ENCODE measurements at places on chromosomes 7 and 10.

GRCh38 chr10:12502526-12503274 is 153.4 kb downstream of the CAMK1D start:
- DNase-seq: no peak

DNA sequence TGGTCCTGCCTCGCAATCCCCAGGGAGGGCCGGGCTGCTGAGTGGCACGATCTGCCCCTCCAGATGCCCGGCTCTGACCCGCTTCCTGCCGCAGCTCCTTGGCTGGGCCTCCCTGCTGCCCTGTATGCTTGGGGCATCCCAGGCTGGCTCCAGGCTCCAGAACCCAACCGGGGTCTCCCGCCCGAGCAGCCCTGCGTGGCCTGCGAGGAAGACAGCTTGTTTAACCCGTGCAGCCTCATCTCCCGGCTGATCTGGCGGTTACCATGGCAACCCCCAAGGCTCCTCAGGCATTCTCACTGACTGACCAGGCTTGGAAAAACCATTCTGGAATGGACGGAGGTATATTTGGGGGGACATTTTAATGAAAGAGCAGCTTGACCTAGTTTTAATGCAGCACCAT is 232.4 kb upstream of the MYO3A start:
- DNase-seq: no peak

- no peak for DNase-seq
These were observed 170.1 kb downstream of the ST7 start for GRCh38 chr7:117123311-117123926.

- no peak for DNase-seq
These were observed 24.3 kb downstream of the GRK5 start for GRCh38 chr10:119231654-119232053.

DNA sequence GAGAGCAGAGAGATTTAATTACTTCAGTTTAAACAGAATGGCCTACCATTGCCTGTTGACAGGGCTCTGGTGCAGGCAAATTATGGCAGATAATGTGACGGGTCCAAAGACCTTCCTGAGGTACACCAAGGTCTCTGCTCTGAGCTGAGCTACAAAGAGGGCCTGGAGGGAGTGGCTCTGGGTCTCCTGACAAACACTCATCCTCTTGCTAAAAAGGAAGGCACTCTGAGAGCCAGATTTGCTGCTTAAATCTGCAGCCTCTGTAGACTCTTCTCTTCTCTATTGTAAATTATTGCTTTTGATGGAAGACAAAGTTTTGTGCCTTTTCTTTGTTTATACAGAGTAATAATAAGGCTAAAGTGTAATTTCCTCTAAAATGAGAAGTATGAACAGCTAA is 529.5 kb upstream of the FZD8 start:
- no peak for DNase-seq

DNA sequence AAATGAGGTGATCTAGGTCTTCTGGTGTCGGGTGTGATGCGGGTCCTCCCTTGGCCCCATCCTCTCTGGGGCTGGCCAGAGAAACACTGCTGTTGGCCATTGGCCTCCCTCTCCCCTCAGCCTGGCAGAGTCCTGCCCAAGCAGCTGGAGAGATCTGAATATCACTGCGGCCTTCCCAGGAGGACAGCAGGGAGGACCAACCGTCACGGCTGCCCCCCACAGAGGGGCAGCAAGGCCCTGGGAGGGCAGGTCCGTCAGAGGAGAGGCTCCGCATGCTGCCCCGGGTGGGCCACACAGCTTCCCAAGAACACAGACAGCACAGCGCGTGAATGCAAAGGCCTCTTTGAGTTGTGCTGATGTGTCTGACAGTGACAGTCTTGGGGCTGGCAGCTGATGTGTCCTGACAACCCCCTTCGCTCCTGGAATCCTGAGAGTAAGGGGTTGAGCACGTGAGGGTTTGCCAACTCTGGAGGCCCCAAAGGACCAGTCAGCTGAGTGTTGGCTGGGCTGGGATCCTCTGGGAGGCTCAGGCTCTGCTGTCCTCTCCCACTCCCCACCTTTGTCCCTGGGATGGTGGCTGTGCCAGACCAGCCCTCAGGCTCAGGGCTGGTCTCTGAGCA is 132.5 kb upstream of the UNC5B start:
- no peak for DNase-seq

- no peak for DNase-seq
These were observed 69.7 kb upstream of the SYPL1 start for GRCh38 chr7:106181658-106182265.

DNA sequence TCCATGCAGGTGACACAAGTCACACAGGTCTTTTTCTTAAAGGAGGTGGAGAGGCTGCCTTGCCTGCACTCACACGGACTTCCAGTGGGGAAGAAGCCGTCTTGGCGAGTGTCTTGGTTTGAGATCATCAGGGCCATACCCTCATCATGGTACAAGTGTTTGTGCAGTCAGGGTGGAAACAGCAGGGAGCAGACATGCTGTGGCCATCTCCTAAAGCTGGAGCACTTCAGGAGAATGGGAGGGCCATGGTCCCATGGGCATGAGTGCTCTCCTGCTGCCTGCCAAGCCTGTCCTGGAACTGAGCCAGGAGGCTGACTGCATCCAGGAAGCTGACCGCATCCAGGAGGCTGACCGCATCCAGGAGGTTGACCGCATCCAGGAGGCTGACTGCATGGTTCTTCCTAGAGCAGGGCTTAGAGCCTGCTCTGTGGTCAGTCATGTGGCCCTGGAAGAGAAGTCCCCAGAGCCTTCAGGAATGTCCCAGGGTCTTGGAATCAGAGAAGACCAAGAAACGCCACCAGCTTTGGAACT is 98.4 kb downstream of the ADARB2 start:
- DNase-seq: no peak

GRCh38 chr7:96322847-96323461 is 1.1 kb upstream of the SLC25A13 start:
- DNase-seq: no peak

GRCh38 chr7:120915314-120916105 is 35.1 kb upstream of the ING3 start:
- DNase-seq: no peak

DNA sequence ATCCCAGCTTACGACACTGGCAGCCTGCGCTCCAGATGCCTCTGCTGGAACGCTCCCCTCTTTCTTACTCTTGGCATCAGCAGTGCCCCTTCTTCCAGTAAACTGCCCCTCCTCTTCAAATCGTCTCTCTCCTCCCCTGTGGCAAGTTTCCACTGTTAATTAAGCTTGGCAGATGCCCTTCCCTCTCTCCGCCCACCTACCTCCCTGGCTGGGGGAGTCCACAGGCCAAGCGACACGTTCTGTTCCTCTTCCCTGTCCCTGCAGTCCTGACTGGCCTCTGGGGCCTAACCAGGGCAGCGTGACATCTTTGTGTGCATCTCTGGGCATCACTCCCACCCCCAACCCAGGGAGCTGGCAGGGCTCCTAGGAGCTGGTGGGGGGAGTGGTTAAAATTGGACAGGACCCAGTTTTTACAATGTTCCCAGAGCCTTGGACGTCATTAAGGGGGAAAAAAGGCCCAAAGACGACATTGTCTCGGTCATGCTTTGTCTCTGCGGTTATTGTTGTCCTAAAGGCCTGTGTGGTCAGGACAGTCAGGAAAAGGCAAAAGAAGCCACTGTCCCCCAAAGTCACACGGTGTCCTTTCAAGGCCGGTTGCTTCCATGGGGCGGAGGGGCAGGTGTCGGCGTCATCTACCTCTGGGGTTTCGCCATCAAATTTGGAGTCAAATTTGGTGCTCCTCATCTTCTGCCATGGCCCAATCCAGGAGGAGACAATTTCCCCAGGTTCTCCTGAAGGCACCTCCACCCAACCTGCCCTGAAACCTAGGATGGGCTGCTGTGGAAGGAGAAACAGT is 54.2 kb downstream of the DLG5 start:
- no peak for DNase-seq

DNA sequence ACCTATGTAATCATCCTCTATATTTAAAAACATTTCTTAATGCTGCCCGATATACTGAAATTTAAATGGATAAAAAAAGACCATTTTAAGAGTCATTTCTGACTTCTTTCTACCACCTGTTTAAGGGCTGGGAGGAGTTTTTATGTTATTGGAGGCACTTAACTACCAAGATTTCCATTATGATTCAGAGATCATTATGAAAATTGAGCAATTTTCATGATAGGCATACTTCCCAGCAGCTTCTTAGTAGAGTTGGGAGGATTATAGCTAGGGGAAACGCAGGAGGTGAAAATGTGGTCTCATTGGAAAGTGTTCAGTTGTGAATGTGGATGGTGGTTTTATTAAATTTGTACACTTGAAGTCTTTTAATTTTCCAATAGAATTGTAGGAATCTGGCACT is 28.4 kb upstream of the FAM204A start:
- DNase-seq: no peak

GRCh38 chr7:104550362-104550761 is 222.0 kb downstream of the LHFPL3 start:
- DNase-seq: no peak

DNA sequence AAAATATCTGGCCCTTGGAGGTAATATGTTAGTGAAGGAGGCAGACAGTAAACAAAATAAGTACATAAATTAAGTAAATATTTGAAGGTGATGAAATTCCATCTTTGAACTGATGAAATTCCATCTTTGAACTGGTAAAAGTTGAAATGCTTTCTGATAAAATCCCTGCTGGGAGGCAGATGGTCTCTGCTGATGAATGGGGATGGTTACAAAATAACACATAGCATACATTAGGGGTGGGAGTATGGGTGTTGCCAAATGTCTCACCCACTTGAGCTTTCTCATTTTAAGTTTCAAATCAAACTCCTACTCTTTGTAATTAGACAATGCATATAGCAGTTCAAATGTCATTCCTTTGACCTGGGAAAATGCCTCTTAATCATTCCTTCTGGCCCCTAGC is 77.5 kb upstream of the SORCS3 start:
- no peak for DNase-seq

DNA sequence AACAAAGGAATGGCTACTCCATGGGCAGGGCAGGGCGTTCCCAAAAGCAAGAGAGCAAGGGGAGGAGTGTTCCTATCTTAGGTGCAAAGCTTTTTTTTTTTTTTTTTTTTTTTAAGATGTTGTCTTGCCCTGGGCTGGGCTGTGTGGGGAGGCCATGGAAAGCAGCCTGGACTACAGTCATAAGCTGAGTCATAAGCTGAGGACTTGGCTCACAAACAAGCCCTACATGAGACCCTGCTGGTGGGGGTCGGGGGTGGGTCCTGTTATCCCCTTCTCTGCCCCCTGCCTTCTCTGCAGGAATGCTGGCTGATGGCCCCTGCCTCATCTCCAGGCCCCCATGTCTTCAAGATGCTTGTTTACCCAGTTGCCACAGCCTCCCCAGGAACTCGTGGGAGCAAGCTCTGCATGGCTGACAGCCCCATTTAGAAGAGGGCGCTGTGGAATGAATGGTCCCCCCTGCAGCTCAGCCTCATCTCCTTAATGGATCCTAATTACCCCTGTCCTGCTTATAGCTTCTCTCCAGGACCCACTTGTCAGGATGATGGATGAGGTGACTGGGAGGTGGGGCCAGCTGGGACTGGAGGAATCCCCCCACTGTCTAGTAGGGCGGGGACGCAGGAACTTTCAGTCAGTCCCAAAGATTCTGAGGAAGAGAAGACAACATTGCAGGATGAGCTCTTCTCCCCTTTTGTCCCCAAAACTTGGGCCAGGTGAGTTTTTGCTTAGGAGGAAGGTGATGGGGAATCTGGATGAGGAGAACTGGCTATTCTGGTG is 340.8 kb upstream of the PODXL start:
- no peak for DNase-seq

DNA sequence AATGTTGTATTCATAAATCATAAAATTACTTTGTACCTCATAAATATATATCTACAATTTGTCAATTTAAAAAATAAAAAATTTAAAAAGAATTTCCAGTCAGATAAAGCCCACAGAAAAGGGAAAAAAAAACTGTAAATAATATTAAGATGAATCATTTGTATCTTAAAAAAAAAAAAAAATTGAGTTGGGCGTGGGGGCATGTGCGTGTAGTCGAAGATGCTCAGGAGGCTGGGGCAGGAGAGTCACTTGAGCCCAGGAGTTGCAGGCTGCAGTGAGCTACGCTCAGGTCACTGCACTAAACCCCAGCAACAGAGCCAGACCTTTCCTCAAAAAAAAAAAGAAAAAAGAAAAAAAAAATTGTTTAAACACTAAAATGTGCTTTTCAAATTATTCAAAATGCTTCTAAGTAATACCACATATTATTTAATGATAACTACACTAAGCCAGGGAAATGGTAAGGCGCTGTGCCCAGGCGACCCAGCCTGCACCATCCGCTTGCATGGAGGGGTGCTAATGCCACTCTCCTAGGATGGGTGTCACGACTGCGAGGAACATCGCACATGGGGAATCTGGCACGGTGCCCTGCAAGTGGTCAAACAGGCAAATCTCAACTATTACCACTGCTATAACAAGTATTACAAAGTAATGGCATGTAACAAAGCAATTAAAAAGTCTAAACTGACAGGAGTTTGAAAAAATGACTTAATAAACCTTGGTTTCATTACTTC is 15.4 kb downstream of the GLUD1 start:
- DNase-seq: no peak

GRCh38 chr10:131725581-131726069 is 175.2 kb upstream of the PPP2R2D start:
- no peak for DNase-seq

GRCh38 chr10:63241841-63242281 is 108.7 kb downstream of the NRBF2 start:
- DNase-seq: no peak

- DNase-seq: no peak
These were observed 29.0 kb upstream of the CCNY start for GRCh38 chr10:35307297-35307696.

GRCh38 chr10:101614663-101615524 is 26.8 kb downstream of the DPCD start:
- DNase-seq: no peak
